ENCODE measurements at places on chromosomes 12 and 14.

- DNase-seq: peak; percentile 35
Measured at GRCh38 chr12:100234591-100235304, 32.1 kb downstream of the DEPDC4 start.

DNA sequence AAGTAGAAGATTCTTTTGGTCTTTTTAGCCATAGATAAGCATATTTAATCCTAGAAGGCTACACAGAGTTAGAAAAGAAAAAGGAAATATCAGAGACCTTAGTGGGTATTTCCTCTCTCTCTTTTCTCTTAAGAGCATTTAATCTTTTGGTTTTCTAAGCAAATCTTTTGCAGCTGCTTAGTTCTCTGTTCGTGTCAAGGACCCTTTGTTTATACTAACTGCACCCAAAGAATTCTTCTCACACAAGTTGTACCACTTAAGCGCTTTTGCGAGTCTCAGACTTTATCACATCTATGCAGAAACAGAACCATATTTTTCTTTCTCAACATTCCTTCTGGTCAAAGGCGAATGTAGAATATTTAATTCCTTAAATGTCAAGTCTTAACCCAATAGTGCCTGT is 17.9 kb upstream of the NID2 start:
- DNase-seq: no peak

DNA sequence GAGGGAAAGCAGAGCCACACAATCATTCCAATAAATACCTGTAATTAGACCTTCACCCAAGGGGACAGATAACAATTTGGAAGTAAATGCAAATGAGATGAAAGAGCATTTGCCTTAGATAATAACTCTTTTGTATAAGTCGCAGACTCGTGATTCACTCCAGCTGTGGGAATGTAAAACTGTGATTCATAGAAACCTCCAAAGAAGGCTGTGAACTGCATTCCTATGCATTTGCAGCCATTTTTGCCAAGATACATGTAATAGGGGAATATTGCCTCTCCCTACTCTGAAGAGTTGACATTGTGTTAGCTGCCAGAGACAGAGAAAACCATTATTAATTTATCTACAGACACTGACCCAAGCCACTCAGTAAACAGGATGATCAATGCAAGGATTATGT is 181.9 kb upstream of the ARHGAP5 start:
- peak; percentile 80 for DNase-seq

DNA sequence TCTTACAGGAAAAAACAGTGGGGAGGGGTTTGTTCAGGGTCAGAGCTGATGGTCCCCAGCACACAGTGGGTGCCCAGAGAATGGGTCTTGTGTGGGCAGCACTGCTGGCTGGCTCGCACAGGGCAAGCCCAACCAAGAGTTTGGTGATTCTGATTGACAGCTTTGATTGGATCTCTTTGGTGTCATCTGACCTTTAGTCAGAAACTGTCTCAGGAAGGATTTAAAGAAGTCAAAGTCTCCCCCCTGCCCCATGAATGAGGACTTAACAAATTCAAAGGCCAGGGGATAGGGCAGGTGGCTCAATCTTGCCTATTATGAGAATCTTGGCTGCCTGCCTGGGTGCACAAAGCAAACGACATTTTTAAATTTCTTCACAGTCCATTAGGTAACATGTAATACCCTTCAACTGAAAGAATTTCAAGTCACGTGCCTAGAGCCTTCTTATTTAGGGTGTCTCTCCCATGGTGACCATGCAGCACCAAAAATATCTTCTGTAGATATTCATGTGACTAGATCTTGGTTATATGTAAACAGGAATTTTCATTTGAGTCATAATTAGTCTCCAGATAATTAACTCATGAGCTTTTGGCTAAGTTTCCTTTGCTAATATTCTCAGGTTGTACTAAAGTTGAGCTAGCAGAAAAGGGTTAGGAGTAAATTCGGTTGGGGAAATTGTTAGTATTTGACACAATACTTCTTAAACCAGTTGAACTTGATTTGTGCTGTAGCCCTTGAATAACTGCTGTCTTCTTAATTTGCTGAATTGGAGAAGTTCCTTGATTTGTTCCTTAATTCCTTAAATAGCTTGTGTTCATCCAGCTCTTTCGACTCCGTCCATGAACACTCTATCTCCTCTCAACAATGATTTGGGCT is 54.5 kb upstream of the HECTD1 start:
- no peak for DNase-seq

GRCh38 chr14:36583893-36584811 is 1.7 kb upstream of the NKX2-8 start:
- no peak for DNase-seq

GRCh38 chr12:53696285-53696654 is 20.4 kb upstream of the ATP5MC2 start:
- peak; percentile 88 for DNase-seq

DNA sequence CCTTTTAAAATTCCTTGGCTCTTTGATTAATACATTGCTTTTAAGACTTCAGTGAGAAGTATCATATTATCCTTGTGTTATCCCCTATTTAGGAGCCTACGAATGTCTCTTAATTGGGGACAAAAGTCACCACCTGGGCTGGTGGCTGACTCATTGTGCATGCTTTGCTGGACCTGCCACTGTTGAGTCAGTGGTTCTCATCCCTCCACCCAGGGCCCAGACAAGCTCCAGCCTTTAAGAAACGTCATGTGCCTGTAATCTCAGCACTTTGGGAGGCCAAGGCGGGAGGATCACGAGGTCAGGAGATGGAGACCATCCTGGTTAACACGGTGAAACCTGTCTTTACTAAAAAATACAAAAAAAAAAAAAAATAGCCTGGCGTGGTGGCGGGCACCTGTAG is 57.9 kb downstream of the OTX2 start:
- DNase-seq: no peak

GRCh38 chr12:80064951-80065350 is 34.4 kb upstream of the OTOGL start:
- DNase-seq: no peak

- DNase-seq: no peak
Measured at GRCh38 chr12:45331552-45331951, 115.7 kb downstream of the ANO6 start.

DNA sequence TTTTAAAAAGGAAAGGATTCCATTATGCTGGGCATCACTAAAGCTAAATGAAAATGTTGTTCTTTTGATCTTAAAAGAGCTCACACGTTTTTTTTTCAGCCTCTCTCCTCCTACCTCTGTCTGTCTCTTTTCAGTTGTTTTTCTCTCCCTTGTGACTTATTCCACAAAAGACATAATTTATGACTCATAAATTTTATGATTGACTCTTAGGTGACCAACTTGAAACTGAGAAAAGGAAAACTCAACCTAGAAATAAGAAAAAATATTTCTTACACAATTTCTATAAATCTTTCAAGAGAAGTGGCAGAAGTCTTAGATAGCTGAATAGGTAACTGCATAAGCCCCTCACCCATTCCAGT is 227.7 kb upstream of the DDHD1 start:
- no peak for DNase-seq

DNA sequence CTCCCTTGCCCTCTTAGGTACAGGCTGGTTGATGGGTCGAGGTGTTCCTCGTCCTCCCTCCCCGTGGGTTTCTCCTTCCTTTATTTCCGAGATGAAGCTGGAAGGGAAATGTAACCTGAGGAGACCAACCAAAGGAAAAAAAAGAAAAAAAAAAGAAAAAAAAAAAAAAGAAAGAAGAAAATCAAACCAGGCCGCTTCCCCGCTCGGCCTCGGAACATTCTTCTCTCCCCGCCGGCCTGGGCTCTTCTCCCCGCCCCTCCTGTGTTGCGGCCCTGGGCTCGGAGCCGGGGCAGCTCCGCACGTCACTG is 1.6 kb upstream of the NFATC4 start:
- peak; percentile 53 for DNase-seq

DNA sequence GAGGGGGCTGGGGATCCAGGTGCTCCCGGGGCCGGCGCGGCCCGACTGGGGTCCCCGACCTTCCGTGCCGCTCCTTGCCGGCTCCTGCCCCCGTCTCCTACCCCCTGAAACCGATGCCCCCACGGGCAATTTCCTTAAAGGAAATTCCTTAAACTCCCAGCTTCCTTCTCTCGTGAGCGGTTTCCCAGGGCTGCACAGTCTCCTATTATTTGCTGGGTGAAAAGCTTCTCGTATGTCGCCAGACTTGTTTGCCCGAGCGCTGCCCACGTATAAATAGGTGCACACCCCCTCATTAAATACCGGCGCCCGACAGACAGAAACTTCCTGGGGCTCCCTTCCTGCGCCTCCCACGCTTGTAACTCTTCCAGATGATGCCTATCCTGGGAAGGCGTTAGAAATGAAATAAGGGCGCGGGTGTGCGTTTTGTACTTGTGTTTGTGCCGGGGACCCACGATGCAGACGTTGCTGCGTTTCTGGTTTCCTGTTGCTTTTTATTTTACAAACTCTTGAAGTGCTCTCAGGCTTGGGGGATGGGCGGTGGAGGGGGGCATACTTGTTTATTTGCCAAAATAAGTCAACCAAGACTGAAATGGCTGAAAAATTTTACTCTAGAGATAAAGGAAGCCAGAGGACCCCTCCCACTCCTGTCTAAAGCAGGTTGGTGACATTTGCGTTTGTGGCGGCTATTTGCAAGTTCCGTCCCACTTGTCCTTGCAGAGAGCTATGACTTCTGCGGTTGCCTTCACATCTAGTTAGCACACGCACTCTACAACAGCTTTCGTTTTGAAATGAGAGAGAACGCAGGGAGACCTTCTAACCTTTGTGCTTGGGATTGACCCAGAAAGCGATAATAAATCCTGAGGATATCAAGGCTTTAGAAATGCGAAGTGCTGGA is 1.0 kb downstream of the HIP1R start:
- DNase-seq: peak; percentile 46

DNA sequence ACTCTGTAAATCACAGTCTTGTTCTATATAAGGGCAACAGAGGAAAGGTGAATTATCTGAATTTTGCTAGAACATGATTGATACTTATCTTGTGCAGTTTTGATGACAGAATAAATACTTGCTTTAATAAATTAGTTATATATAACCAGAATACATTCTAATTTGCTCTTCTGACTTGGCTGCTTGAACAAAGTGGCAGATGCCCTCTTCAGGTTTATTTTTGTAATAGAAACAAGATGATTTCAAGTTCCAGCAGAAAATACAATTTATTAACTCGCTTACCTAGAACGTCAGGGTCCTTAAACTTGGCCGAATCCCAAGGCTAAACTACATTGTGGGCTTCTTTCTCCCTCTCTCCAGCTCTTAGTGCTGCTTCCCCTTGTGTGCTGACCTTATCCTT is 57.6 kb upstream of the SSTR1 start:
- DNase-seq: no peak

DNA sequence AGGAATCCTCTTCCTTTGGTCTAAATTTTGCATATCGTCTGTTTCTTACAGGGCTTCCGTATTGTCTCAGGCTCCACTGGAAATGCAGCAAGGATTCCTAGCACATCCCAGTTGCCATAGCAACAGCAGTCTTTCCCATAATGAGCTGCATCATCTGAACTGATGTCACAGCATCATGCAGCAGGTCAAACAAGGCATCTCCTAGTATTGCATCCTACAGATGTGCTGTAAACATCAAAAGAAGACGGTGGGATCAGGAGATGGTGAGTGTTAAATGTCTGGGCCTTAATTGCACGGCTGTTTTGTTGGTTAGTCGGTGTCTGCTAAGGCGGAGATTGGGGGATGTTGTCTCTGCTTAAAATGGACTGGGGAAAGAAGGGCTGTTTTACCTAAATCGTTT is at the start of gene AKAP6:
TSS of gene AKAP6 (plus strand) at position 153 of the 400 bp plus-strand sequence. CDS start 104,196 bp downstream, outside the sequence.
- DNase-seq: no peak

GRCh38 chr12:442235-442884 is 17.4 kb upstream of the B4GALNT3 start:
- DNase-seq: peak; percentile 64

GRCh38 chr12:11758087-11758486 is 108.6 kb downstream of the ETV6 start:
- no peak for DNase-seq

- peak; percentile 51 for DNase-seq
Measured at GRCh38 chr12:2631653-2632350, 163.0 kb upstream of the FKBP4 start.

GRCh38 chr12:95402096-95402495 is 71.9 kb upstream of the METAP2 start:
- DNase-seq: no peak

DNA sequence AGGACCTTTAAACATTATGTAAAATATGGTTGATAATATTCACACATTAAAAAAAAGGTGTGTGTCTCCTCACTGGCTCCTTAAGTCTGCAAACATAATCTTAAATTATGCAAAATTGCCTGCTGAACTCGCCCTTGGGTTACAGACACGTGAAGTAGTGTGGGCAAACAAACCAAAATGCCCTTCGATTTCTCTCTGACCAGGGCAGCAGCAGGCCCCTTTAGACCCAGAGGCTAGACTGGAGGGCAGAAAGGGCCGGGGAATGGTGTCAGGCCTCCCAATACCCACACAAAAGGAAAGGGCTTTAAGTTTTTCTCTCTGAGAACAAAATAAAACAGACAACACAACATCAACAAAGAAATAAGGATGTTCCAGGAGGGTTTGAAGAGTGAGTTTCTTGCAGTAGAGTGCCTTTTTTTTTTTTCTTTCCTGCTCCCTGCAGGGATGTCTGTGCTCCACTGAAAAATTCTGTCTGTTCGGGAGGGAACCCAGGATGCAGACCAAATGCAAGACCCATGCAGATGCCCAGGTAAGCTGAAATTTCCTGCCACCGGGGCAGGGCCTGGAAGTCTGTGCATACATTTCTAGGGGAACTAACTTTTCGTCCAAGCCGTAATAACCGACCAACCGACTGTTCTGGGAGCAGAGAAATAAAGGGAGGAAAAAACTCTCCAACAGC is 1.7 kb downstream of the TBX3 start:
- DNase-seq: no peak

DNA sequence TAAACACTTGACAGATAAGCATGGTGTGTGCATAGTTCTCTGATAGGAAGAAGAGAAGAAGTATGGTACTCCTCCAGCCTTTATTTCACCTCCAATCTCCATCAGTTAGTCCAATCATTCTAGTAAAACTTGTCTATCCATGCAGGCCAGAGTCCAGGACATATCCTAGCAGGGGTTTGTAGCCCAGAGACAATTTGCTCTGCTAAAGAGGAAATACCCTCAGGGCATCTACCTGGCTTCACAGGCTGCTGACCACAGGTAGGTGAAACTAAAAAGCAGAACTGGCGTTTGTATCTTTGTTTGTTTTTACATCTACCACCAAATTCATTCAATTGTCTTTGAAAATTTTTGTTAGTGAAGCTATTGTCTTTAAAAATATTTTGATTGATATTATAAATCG is 717.6 kb downstream of the FSCB start:
- no peak for DNase-seq

All from COLO829 (cell line).